ENCODE measurements at places on chromosomes 2 and 18. TPM values are rescaled to one million over a fixed set of nuclear protein-coding genes. Genes with fewer than 3 reads are reported as not detected.

GRCh38 chr2:3620834-3621233, 25.9 kb downstream of the COLEC11 start:
- H3K4me3 ChIP-seq = no peak overlapping the region
- DNase-seq = no peak
- H3K36me3 ChIP-seq = no peaks in the 10 kb centered on the region
- no peaks in the 10 kb centered on the region for H3K27me3 ChIP-seq
- no peak overlapping the region for H3K27ac ChIP-seq

- H3K4me1 ChIP-seq = peaks cover 35% of the 10 kb centered on the region
- no peak for DNase-seq
- peak overlapping the region; percentile 82 for H3K4me3 ChIP-seq
- H3K36me3 ChIP-seq = no peaks in the 10 kb centered on the region
Measured at GRCh38 chr2:205681401-205682238, 681 bp upstream of the NRP2 start.

DNA sequence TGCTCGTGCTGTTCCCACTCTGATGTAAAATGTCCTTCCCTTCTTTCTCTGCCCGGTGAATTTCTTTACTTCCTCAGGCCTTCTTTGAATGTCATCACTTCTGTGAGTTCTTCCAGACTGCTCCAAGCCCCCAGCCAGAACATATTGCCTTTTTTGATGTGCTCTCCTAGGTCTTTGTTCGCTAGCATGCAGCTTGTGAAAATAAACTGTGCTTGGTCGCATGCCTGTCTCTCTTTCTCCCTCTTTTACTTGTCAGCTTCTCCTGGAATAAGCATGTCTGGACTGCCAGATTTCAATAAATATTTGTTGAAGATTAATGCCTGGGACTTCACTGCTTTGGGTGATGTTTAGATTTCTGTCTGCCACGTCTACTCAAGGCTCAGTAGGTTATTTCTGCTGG, 82.7 kb upstream of the ARHGAP28 start:
- no peaks in the 10 kb centered on the region for H3K27me3 ChIP-seq
- DNase-seq = no peak
- no peaks in the 10 kb centered on the region for H3K36me3 ChIP-seq
- no peak overlapping the region for H3K4me3 ChIP-seq

GRCh38 chr2:176409671-176410070, 140.4 kb downstream of the MTX2 start:
- H3K27me3 ChIP-seq = no peaks in the 10 kb centered on the region
- H3K27ac ChIP-seq = no peak overlapping the region
- no peak overlapping the region for H3K4me3 ChIP-seq
- no peaks in the 10 kb centered on the region for H3K4me1 ChIP-seq
- DNase-seq = no peak

- H3K27me3 ChIP-seq = no peaks in the 10 kb centered on the region
- H3K4me3 ChIP-seq = no peak overlapping the region
- no peaks in the 10 kb centered on the region for H3K4me1 ChIP-seq
- no peak overlapping the region for H3K27ac ChIP-seq
- no peaks in the 10 kb centered on the region for H3K36me3 ChIP-seq
- no peak for DNase-seq
Measured at GRCh38 chr2:129378186-129378585, 601.3 kb upstream of the RAB6C start.

Gene PPP1R1C
- total RNA-seq = 27.3 TPM

Gene ZBTB7C
- 7.6 TPM for total RNA-seq

GRCh38 chr18:24055009-24055804, 40.7 kb downstream of the TTC39C start:
- no peak for DNase-seq
- H3K4me1 ChIP-seq = no peaks in the 10 kb centered on the region
- no peaks in the 10 kb centered on the region for H3K27me3 ChIP-seq
- H3K36me3 ChIP-seq = no peaks in the 10 kb centered on the region

Gene NAT8
- not detected for total RNA-seq

Gene MAP3K19
- total RNA-seq = 6.9 TPM

GRCh38 chr2:135650721-135651120, 90.9 kb upstream of the UBXN4 start:
- no peak for DNase-seq
- no peaks in the 10 kb centered on the region for H3K27me3 ChIP-seq
- no peaks in the 10 kb centered on the region for H3K4me1 ChIP-seq
- no peak overlapping the region for H3K27ac ChIP-seq

- DNase-seq = no peak
- no peak overlapping the region for H3K27ac ChIP-seq
- no peak overlapping the region for H3K4me3 ChIP-seq
- peaks cover 3% of the 10 kb centered on the region for H3K36me3 ChIP-seq
- H3K4me1 ChIP-seq = peaks cover 6% of the 10 kb centered on the region
- no peaks in the 10 kb centered on the region for H3K27me3 ChIP-seq
Measured at GRCh38 chr2:100057901-100058261, 84.5 kb downstream of the AFF3 start.

DNA sequence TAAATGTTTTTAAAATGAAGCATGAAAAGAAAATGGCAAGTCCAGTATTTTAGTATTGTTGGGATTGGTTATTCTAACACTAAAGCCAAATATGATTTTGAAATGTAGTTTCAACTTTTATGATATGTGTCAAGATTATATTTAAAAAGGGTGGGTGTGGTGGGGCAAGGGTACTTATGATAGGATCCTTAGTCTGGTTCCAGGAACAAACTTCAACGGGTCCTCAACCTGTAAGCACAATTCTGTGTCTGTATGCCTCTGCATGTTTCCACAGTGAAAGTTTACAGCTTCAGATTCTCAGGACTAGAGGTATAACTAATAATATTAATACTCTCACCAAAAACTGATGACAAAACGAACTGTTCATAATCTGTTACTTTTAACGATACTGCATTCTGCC, 5.8 kb downstream of the USP34 start:
- no peak for DNase-seq
- peaks cover 4% of the 10 kb centered on the region for H3K36me3 ChIP-seq
- H3K4me3 ChIP-seq = no peak overlapping the region
- H3K27ac ChIP-seq = no peak overlapping the region
- no peaks in the 10 kb centered on the region for H3K4me1 ChIP-seq

GRCh38 chr18:59140302-59140885, 710 bp downstream of the SEC11C start:
- H3K4me1 ChIP-seq = peaks cover 6% of the 10 kb centered on the region
- H3K4me3 ChIP-seq = peak overlapping the region; percentile 86
- H3K36me3 ChIP-seq = no peaks in the 10 kb centered on the region
- no peak for DNase-seq
- H3K27ac ChIP-seq = peak overlapping the region; percentile 85
- H3K27me3 ChIP-seq = peaks cover 5% of the 10 kb centered on the region

Gene SP3
- 130 TPM for total RNA-seq

- no peaks in the 10 kb centered on the region for H3K27me3 ChIP-seq
- H3K4me3 ChIP-seq = no peak overlapping the region
- no peaks in the 10 kb centered on the region for H3K4me1 ChIP-seq
- H3K27ac ChIP-seq = no peak overlapping the region
Measured at GRCh38 chr2:101609433-101609832, 88.1 kb upstream of the MAP4K4 start.

Gene KCNG2
- total RNA-seq = 1.4 TPM

- H3K36me3 ChIP-seq = no peaks in the 10 kb centered on the region
- H3K27ac ChIP-seq = no peak overlapping the region
- H3K27me3 ChIP-seq = no peaks in the 10 kb centered on the region
- DNase-seq = no peak
- H3K4me1 ChIP-seq = no peaks in the 10 kb centered on the region
Measured at GRCh38 chr2:116319935-116320334, 1494.6 kb upstream of the DDX18 start.

Gene FEV
- not detected for total RNA-seq

GRCh38 chr2:168600949-168601348, 144.9 kb downstream of the CERS6 start:
- H3K4me3 ChIP-seq = no peak overlapping the region
- no peak for DNase-seq
- no peaks in the 10 kb centered on the region for H3K27me3 ChIP-seq
- no peaks in the 10 kb centered on the region for H3K36me3 ChIP-seq

Gene GALNT14
- total RNA-seq = 8.4 TPM

- H3K4me1 ChIP-seq = no peaks in the 10 kb centered on the region
- H3K4me3 ChIP-seq = no peak overlapping the region
- no peak overlapping the region for H3K27ac ChIP-seq
- no peaks in the 10 kb centered on the region for H3K27me3 ChIP-seq
Measured at GRCh38 chr18:78739882-78740677, 239.5 kb upstream of the SALL3 start.

GRCh38 chr2:16625201-16625729, 40.4 kb downstream of the CYRIA start:
- peaks cover 25% of the 10 kb centered on the region for H3K4me1 ChIP-seq
- H3K4me3 ChIP-seq = no peak overlapping the region
- H3K27ac ChIP-seq = peak overlapping the region; percentile 51
- no peaks in the 10 kb centered on the region for H3K27me3 ChIP-seq

- no peaks in the 10 kb centered on the region for H3K27me3 ChIP-seq
- H3K4me3 ChIP-seq = peak overlapping the region; percentile 82
- H3K27ac ChIP-seq = peak overlapping the region; percentile 74
- no peak for DNase-seq
- peaks cover 16% of the 10 kb centered on the region for H3K4me1 ChIP-seq
Measured at GRCh38 chr2:169823996-169824372, 721 bp downstream of the METTL5 start.

DNA sequence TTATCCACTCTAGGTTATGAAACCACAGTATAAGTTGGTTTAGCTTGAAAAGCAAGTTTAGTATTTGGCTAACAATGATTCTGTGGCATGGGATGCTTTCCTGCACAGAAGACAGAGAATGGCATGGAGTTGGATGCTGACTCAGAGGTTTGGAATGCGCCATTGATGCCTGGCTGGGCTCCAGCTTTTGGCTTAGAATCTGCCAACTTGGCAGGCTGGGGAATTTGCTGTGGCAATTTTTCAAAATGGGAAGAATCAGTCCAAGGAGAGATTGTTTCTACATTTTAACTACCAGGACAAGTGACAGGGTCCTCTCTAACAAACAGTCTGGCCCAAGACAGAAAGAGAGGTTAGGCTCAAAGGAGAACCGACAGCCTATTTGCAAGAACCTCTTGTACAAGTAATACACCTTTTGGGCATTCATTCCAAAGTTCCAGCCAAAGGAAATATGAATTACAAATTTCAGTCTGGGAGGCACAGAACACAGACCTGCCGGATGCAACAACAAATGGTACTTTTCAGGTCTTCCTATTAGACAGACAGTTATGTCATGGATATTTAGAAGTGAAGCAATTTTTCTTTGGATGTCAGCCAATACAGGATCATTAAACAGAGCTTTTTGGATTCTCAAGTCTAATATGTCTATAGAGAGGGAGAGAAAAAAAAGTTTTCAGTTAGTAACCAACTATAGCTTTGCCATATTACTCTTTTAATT, 1027.7 kb downstream of the TMEM182 start:
- no peaks in the 10 kb centered on the region for H3K4me1 ChIP-seq
- no peak overlapping the region for H3K4me3 ChIP-seq
- peak; percentile 97 for DNase-seq
- H3K36me3 ChIP-seq = no peaks in the 10 kb centered on the region
- H3K27ac ChIP-seq = no peak overlapping the region

DNA sequence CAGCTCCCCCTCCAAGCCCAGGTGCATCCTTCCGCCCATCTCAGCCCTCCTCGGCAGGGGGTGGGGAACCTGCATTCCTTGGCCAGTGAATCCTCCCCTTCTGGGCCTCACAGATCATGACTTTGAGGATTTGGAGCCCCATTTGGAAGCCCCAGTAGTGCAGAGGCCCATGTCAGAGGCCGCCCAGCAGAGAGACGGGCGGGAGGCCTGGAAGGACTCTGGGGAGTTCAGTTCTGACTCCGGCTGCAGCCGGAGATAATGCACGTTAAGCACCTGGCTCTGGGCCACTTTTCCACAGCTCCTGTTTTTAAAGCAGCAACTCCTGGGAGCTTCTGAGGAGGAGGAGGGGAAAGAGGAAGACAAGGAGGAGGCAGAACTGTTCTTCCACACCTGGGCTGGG, 14.9 kb downstream of the ATOH8 start:
- peaks cover 5% of the 10 kb centered on the region for H3K27me3 ChIP-seq
- no peak overlapping the region for H3K4me3 ChIP-seq
- no peak overlapping the region for H3K27ac ChIP-seq
- H3K4me1 ChIP-seq = peaks cover 95% of the 10 kb centered on the region
- no peak for DNase-seq

Gene SMIM21
- total RNA-seq = not detected

DNA sequence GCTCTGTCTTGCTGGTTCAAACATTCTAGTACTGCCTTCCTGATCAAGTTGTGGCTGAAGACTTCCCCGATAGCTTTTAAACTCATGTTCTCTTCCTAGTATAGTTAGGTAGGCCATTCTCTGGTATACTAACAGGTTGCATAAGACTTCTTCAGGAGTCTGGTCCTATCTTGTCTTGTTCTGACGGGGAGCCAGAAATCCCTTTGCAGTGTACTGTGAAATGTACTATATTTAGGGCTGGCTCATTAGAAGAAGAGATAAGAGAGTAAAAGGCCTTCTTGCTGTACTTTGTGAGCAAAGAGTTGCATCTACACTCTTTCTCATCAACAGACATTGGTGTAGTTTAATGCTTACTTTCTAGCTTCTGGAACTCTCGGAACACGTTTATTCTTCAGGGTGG, 331.9 kb downstream of the NUP35 start:
- H3K4me3 ChIP-seq = no peak overlapping the region
- no peak for DNase-seq

Gene HOXD12
- total RNA-seq = not detected

DNA sequence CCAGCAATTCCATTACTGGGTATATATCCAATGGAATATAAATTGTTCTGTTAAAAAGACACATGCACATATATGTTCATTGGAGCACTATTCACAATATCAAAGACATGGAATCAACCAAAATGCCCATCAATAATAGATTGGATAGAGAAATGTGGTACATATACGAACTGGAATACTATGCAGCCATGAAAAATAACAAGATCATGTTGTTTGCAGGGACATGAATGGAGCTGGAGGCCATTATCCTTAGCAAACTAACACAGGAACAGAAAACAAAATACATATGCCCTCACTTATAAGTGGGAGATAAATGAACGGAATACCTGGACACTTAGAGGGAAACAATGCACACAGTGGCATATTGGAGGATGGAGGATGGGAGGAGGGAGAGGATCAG, 355.8 kb downstream of the CCDC85A start:
- no peaks in the 10 kb centered on the region for H3K27me3 ChIP-seq
- no peaks in the 10 kb centered on the region for H3K4me1 ChIP-seq
- no peak overlapping the region for H3K27ac ChIP-seq
- H3K36me3 ChIP-seq = no peaks in the 10 kb centered on the region
- DNase-seq = no peak

- H3K4me1 ChIP-seq = peaks cover 10% of the 10 kb centered on the region
- H3K4me3 ChIP-seq = peak within 1 kb of the TSS; percentile 89
- no peaks in the 10 kb centered on the region for H3K27me3 ChIP-seq
- H3K27ac ChIP-seq = peak within 1 kb of the TSS; percentile 98
- H3K36me3 ChIP-seq = peaks cover 2% of the 10 kb centered on the region
Measured at GRCh38 chr2:219160186-219161017, at the start of gene NHEJ1. NHEJ1 (minus strand) TSS chr2:219160815; CDS start chr2:219158362, 2,453 bp downstream.

- no peak overlapping the region for H3K27ac ChIP-seq
- H3K27me3 ChIP-seq = no peaks in the 10 kb centered on the region
Measured at GRCh38 chr2:135257383-135258090, 205.4 kb downstream of the RAB3GAP1 start.
